Memory B cell (primary cell): ENCODE measurements at places on chromosomes 7 and 10.

- DNase-seq: no peak
These were observed 575.0 kb upstream of the LRRTM3 start for GRCh38 chr10:66350622-66351399.

GRCh38 chr7:22633286-22633953 lies 93.6 kb upstream of the IL6 start:
- DNase-seq: no peak

- no peak for DNase-seq
These were observed 21.3 kb downstream of the SSMEM1 start for GRCh38 chr7:130228840-130229502.

DNA sequence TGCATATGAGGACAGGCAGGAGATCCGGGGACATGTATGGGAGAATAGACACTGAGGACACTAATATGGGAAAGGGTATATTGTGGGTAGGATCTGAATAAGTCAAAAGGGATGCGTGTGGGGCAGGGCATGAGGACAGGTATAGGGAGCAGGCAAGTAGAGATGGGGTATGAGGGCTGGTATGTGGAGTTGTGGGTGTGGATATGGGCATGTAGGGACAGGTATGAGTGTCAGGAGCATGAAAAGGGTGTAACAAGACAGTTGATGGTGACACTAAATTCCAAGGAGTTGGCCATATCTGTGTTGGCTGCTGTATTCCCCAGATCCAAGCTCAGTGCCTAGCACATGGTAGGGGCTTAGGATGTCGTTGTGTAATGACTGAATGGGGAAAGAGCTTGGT lies 84.4 kb upstream of the PAX2 start:
- no peak for DNase-seq

- DNase-seq: peak; percentile 94
These were observed at the start of gene PDIA4 for GRCh38 chr7:149028346-149029109. TSS of gene PDIA4 (minus strand) at chr7:149028505. CDS start at chr7:149028408, 97 bp downstream.

DNA sequence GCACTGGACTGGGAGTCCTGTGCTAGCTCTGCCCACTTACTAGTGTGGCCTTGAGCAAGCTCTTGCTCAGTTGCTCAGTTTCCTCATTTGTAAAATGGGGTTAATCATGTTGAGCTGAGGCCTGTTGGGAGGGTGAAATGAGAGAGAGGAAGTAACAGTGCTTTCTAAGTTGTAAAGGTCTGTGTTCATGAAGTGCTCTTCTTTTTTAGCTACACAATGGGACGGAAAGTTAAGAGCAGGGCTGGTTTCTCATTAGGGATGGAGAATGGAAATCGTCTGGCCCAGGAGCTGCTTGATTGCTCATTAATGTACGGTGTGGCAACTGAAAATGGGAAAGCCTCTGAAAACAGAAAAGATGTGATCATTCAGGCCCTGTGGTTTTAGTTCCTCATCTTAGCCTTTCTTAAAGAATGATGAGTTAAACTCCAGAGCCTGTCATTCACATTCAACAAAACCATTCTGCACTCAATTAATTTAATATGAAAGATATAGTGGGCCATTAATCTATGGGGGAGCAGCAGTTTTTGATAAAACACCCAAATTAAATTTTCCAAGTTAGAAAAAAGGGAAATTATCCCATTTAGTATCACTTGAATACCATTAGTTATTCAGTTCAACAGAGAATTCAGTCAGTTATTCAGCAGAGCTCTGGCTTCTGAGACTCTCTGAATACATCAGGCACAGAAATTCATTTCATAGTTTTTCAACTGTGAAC lies 60.5 kb downstream of the SH2D4B start:
- DNase-seq: no peak

GRCh38 chr10:389261-389790 lies 254.1 kb downstream of the ZMYND11 start:
- no peak for DNase-seq

GRCh38 chr10:72303424-72304128 lies 29.9 kb downstream of the DDIT4 start:
- no peak for DNase-seq

GRCh38 chr7:68697796-68698280 lies 900.4 kb upstream of the AUTS2 start:
- DNase-seq: no peak
